ENCODE measurements at places on chromosomes 3 and 15. TPM values are rescaled to one million over a fixed set of nuclear protein-coding genes. Genes with fewer than 3 reads are reported as not detected.

DNA sequence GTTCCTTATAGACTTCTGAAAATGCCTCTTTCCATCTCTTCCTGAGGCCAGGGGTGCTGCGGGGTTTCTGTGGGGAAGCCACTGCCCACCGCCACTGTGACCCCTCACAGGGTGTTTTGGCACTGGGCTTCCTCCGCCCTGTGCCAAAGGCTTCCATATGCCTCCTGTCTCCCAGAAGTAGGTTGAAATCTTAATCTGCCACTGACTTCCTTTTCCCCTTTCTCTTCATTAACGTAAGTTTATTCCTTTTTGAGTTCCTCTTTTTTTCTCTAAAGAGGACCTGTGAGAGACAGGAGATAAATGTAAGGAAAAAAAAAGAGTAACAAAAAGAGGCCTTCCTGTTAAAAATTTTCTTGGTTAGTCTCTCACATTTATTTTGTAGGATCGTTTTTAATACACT is 220.5 kb downstream of the CTNNB1 start:
- no peak for DNase-seq

GRCh38 chr15:28006116-28006905 is 92.8 kb downstream of the OCA2 start:
- no peak for DNase-seq

The NRROS gene
- 4.2 TPM for polyA plus RNA-seq

DNA sequence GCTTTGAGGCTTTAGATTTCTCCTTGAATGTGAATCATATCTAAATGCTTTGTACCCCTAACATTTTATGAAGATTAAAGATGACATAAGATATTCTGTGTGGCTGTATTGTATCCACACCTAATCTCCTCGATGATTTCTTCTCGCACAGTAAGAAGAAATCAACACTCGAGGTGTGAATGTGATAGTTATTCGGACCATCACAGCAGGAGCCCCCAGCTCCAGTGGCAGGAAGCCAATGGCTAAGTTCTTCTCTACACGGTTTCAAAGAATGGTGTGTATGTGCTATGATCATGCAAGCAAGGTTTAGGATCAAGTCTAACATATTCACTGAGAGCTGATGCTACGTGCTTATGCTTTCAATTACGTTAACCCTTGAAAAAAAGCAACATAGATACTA is 271.0 kb downstream of the SUCLG2 start:
- DNase-seq: no peak

DNA sequence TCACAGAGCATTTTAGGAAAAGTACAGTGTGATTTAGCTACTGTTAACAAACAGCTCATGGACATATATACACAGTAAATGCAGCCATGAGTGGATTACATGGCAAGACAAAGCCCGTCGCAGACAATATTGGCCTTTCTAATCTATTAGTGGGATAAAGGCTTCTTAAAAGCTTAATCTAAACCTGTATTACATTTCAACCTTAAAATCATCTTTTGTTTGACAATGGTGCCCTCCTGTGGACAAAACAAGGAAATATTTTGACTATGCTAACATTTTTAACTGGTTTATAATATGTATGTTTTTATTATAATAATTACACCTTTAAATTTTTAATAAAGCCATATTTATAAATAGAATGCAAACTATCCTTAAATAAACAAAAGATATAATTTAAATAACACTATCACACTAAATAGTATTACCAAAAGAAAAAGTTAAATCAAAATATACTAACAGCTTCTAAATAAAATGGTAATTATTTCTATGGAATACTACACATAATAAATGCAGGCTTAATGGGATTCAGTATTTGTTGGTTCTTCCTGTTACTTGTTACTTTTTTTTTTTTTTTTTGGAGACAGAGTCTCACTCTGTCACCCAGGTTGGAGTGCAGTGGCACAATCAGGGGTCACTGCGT is 38.6 kb downstream of the TAFA4 start:
- peak; percentile 42 for DNase-seq
